Neural progenitor cell (in vitro differentiated cells): ENCODE measurements at places on chromosomes 16 and 17. TPM values are rescaled to one million over a fixed set of nuclear protein-coding genes. Genes with fewer than 3 reads are reported as not detected.

GRCh38 chr17:42682722-42683403, 532 bp downstream of the CNTNAP1 start:
- peak; percentile 84 for DNase-seq

GRCh38 chr17:61280338-61280737, 119.3 kb upstream of the TBX2 start:
- DNase-seq, result no peak

DNA sequence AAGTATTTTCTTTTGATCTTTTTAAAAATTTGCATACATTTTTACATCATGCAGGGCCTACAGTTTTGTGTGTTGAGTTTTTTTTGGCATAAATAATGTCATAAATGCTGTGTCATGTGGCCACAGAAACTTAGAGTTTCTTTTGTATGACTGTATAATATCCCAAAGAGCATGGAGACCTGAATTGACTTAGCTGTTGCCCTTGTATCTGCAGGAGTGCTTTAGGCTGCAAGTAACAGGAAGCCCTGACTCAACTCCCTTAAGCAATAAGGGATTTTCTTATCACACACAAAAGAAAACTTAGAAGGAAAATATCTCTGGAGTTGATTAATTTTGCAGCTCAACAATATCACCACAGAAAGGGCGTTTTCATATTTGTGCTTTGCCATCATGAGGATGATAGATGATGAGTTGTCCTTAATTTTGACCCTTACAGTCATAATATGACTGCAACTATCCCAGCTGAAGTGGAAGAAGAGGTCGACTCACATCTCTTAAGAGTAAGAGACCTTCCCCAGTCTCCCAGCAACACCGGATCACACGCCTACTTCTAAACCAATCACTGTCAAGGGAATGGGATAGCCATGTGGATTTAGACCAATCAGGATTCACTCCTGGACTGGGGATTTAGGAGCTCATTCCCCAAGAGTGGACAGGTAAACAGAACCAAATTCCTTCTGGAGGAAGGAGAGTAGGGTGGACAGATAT, 138.9 kb downstream of the GSG1L start:
- DNase-seq, result peak; percentile 28

CRHR1 gene
- total RNA-seq, result 2.9 and 3.4 TPM in 2 replicates

DNA sequence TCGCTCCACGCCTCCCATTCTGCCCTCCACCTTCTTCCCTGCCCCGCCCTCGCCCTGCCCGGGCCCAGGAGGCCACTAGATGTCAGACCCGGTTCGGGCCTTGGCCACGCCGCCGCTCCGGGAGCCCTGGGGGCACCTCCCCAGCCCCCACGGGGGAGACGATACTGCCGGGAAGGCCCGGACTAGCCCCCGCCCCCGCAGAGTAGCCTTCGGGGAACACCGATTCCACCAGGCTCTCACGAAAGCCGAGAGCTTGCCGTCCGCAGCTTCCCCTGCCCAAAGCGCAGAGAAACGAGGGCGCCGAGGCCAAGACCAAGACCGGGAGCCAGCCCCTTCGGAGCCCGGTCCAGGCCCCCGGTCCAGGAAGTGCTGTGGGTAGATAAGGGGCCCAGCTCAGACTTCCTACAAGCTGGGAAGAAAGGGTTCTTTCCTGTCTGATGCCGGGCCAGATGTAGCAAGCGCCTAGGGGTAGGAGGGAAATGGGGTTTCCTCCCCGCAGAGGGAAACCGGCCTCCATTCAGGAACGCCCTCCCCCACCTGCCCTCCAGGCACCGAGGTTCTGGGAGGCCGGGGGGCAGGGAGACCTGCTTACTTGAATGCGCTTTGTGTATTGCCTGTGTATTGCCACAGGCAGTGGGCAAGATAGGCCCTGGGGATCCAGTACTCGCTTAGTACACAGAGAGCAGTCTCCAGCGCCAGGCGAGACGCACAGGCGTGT, 806 bp upstream of the CYB561 start:
- peak; percentile 30 for DNase-seq

FBXL19 gene
- total RNA-seq, result 9.2 and 76.7 TPM in 2 replicates

KRT28 gene
- total RNA-seq, result not detected in 2 replicates

ABCC11 gene
- total RNA-seq, result 0.09 TPM in 1 of 2 replicates, not detected in the other

DNA sequence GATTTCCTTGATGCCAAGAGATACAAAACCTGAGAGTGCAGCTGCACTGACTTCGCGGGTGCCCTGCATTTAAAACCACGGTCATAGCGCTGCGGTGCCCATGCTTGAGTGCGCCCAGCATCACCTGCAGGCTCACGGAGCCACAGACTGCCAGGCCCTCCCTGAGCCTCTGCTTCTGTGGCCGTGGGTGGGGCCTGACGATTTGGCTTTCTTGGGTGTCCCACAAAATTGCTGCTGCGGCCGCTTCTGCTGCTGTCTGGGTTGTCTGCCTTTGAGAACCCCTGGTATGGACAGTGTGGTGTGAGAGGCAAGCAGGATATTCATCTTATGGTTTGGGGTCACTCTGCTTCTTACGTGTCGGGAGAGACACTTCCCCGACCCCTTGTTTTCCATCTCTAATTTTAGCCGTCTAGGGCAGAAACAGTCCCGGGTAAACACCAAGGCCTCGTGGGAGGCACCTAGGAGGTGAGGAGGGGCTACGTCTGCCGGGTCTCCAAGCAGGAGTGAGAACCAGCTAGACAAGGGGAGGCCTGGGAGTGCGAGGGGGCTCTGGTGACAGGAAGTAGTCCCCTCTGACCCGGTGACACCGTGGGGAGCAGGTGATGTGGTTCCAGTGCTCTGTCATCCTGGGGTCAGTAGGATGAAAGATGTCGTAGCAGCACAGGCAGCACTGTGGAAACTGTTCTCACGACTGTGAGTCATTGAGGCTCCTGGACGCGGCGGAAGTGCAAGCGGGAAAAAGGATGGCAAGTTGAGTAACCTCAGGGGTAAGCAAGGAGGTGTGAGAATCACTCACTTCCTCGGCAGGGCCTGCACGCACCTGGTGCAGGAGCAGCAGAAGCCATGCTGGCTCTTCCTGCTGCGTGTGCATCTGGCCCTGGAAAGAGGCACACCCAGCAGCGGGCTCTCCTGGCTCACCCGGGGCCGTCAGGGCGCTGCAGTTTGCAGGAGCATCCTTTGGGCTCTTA, 176.3 kb downstream of the RPTOR start:
- DNase-seq, result no peak

DNA sequence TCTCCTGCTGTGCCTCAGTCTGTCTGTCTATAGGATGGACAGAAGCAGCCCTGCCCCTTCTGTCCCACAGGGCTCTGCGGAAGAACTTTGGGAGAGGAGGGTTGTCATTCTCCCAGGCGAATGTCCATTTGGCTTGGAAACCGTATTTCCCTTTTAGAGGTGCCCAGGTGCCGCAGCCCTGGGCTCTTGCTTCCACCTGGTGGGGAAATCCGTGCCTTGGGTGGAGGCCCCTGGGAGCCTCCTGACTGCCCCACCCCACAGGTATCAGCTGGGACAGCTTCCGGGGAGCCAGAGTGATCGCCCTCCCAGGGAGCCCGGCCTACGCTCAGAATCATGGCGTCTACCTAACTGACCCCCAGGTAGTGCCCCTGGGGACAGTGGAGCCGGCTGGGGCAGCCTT, 12.7 kb downstream of the FCSK start:
- no peak for DNase-seq

CISD3 gene
- 0.60 and 1.0 TPM in 2 replicates for total RNA-seq

- DNase-seq, result no peak
Measured at GRCh38 chr17:75295201-75296158, 6.2 kb upstream of the SLC25A19 start.

DNA sequence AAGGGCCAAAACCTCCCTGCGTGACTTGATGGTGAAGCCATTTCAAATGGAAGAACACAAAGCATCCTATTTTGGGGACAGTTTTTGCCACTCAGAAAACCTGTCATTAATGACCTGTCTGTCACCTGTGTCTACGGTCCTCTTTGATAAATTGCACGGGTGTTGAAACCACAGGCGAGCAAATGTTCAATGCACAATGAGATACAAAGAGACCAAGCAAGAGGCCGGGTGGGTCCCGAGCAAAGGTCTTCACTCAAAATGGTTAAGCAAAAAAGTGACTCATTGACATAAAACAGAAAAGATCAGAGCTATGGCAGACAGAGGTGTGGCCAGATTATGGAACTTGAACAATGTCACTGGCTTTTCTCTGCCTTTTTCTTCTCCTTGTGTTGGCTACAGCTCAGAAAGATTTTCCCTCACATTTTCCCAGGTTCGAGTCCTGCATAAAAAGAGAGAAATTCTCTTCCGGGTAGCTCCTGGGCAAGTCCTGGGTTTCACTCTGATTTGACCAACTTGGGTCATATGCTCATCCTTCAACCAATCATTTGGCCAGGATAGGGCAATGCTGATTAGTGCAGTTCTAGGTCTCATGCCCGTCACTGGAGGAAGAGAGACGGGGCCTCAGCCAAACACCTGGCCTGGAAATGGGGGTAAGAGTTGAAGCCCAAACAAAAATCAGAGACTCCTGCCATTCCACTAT, 92.2 kb downstream of the CMC2 start:
- DNase-seq, result no peak

DDX52 gene
- 43.5 and 55.3 TPM in 2 replicates for total RNA-seq

HBA1 gene
- not detected in 2 replicates for total RNA-seq

IKZF3 gene
- total RNA-seq, result under 0.01 TPM in 1 of 2 replicates, not detected in the other

DNA sequence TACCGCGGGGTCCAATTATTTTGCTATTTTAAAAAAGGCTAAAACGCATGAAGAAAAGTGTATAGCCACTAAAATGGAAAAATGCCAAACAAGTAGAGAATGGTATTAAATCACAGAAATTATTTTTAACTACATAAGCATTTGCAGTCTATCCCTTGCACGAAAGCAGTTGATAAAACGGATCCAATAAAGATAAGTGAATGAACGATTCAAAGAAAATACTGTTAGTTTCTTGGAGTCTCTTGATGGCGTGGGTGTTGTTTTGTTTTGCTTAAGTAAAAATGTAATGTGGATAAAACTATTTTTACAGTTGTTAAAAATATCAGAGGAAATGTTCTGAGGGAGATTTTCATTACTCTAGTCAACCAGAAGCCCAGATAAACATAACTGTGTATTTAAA, 9.3 kb downstream of the HS3ST3A1 start:
- no peak for DNase-seq

DNA sequence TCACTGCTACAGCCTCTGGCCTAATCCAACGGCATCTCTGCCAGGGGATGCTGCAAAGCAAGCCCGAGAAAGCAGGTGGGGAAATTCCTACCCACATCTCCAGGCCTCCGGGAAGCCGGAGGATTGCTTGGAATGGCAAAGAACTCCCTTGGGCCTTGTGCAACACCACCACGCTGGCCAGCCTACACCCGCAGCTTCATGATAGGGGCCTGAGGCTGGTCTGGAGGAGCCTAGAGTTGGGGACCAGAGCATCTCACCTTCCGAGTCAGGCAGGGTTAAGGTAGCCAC, 20.3 kb downstream of the GGA3 start:
- DNase-seq, result no peak

PIK3R6 gene
- total RNA-seq, result not detected in 2 replicates

BMERB1 gene
- total RNA-seq, result 39.0 and 44.6 TPM in 2 replicates

DNA sequence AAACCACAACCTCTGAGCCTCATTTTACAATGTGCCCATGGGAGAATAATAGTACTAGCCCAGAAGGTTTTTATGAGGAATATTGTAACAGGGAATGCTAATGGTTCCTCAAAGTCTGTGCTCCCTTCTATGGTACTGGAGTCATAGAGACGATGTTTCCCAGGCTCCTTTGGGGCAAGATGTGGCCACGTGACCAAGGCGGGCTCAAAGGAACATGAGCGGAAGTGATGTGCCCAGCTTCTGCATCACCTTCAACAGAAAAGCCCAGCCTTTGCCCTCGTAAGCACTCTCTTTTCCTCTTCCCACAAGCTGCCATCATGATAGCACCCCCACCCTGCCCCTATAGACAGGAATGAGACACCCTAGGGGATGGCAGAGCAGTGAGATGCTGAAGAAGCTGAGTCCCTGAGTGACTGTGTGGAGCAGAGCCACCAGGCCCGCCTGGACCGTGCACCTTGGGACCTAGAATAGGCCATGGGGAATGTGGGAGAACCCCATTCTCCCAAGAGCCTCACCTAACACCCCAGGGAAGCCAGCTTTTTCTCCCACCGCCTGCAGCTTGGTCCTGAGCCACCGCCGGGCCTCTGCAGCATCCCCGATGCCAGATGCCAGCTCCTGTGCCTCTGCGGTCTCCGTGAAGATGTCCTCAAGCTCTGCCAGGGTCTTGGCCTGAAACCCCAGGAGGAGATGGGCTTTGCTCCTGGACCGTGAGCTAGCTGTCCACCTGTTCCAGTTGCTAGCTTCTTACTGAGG, 22.2 kb upstream of the PIK3R6 start:
- no peak for DNase-seq

ST6GALNAC2 gene
- 0.28 TPM in 1 of 2 replicates, not detected in the other for total RNA-seq

MYH3 gene
- total RNA-seq, result 0.36 and 0.40 TPM in 2 replicates

DNA sequence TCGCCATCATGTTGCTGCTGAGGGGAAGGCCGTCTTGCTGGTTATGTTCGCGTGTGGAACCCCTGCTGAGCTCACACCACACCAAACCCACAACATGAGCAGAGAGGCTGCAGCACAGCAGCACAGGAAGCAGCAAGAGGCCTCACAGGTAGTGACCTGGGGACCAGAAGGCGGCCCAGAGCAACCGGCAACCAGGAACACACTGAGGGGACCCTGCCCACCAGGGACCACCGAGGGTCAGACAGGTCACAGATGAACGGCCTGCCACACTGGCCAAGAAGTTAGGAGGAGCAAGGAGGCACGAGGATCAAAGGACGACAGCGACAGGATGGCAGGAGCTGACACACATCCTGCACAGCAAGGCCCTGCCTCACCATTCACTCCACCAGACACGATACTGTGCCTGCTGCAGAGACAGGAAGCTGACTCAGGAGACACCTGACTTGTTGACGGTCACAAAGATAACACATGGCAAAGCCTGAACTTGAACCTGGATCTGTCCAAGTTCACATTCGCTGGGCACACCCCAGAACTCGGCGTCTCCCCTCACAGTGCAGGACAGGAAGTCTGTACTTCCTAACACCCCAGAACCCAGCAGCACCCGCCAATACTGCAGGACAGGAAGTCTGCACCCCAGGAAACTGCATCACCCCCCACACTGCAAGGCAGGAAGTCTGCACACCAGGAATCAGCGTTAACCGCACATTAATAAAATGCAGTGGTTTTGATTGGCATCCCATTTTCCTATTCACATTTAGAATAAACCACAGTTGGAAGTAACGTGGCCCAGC, 98.5 kb downstream of the ZNF778 start:
- no peak for DNase-seq

DNA sequence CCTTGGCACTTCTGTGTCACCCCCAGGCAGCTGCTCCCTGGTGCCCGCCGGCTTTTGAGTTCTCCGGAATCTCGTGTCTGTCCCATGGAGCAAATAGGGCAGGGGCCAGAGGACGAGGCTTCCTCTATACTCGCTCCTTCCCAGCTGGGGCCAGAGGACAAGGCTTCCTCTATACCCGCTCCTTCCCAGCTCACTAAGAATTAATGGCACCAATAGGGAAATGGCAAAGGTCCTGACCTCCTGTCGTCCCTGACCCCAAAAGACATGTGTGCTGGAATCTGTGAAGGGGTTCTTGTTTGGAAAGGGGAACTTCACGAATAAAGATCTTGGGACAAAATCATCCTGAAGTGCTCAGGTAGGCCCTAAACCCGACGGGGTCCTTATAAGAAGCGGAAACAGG, 7.6 kb downstream of the SGSH start:
- no peak for DNase-seq

DNA sequence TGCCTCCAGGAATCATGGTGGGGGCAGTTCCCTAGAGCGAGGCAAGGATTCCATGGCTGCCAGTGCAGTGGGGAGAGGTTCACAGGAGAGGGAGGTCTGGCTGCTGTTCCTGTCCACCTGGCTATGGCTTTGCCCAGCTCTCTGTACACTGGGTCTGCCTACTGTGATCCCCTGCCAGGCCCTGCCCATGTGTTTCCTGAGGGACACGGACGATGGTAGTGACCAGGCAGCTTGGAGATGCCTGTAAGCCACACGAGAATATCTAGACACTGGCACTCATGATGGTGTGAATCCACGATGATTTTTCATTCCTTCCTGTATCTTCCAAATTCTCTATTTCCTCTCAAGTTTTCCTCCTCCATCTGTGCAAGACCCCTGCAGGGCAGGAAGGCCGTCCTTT, 11.1 kb downstream of the C1QTNF8 start:
- no peak for DNase-seq
